ENCODE measurements at places on chromosomes 1 and 21.

- DNase-seq, result no peak
Measured at GRCh38 chr21:43325968-43326715, 100.8 kb downstream of the SIK1 start.

DNA sequence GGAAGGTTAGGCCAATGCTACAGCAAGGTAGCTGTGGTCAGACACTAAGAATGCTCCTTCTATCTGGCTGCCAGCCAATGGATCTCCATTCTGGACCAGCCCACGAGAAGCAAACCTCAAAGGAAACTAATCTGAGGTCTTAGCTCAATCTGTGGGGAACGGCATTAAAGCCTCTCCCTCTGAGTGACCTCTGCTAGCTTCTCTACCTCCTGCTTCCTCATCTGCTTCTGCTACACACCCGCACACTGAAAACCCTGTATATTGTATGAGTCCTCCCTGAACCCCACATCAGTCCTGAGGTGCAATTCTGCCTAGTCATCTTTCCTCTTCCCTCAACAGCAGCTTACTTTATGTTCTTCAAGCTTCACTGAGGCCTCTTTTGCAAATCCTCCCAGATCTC lies 6.9 kb upstream of the GALE start:
- no peak for DNase-seq

- DNase-seq, result no peak
Measured at GRCh38 chr1:9018333-9018732, 7.9 kb downstream of the SLC2A7 start.

DNA sequence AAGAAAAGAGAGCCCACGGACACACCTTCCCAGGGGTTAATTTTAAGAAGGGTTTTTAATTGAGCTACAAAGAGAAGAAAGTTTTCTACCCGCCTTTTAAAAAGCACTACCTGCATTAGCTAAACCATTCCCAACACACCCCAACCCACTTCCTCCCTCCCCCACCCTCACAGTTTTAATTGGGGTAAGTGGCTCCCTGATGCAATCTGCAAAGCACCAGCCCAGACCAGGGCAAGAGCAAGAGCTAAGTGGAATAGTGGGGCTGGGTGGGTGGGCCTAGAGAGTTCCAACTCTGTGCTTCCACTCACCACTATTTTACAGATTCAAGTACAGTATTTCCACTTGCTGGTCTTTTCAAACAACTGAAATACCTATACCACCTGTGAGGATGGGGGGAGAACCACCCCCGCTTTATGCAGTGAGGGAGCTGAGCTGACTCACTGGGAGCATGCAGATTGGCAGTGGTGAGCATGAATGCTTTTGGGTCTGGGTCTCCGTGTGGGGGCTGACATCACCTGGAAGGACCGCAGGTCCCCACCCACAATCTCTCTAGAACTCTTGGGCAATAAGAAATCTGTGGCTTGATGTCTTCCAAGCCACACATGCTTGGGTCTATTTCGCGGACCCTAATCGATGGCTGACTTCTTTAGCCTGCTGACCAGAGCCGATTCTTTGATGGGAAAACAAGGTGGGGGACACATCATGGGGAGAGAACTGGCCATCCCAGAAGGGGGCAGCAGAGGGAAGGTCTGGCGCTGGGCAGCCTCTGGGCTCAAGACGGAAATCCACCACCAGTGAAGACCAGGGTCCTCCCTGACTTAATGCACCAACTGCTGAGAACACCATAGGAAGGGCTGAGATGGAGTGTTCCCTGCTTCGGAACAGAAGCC lies 95.5 kb downstream of the SSBP3 start:
- DNase-seq, result no peak

- DNase-seq, result no peak
Measured at GRCh38 chr1:43299101-43299500, 1.7 kb upstream of the TIE1 start.

DNA sequence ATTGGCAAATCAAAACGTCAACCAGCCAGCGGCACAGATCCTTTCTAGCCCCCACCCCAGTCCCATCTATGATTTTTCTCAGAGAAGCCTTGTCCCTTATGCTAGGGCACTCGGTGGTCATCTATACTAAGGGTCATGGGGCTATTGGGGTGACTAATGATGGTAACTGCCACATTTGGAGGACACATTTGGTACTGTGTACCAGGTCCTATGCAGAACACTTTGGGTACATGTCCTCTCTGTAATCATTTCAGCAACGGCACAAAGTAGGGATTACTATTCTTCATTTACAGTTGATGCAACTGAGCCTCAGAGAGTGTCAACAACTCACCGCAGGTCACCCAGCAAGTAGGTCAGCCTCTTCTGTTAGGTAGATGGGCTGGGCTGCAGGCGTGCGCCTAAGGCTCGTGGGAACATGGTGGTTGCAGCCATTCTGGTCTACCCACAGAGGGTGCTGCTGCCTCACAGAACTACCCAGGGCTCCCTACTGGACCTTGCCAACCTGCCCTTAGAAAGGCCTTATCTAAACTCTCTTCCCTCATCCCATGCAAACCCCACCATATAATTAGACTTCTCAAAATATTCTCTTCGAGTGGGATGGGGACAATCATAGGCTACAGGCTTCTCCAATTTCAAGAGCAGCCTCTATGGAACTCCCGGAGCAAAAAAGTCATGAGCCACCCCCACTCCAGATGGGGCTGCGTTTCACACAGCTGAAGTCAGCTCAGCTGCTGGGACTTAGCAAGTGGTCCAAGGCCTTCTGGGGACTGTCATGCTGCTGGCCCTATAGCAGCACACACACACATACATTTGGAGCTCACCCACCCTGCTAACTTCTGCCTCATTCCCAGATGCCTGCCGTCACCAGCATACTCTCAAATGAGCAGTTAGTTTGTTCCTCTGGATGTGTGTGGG lies 5.8 kb upstream of the SDHB start:
- DNase-seq, result no peak

- DNase-seq, result no peak
Measured at GRCh38 chr1:159091607-159092031, 15.1 kb upstream of the AIM2 start.

GRCh38 chr21:37855647-37856625 lies 60.3 kb downstream of the KCNJ6 start:
- no peak for DNase-seq

- DNase-seq, result no peak
Measured at GRCh38 chr1:98278055-98278454, 357.2 kb upstream of the DPYD start.

- no peak for DNase-seq
Measured at GRCh38 chr1:189237008-189237407, 1240.7 kb downstream of the BRINP3 start.

DNA sequence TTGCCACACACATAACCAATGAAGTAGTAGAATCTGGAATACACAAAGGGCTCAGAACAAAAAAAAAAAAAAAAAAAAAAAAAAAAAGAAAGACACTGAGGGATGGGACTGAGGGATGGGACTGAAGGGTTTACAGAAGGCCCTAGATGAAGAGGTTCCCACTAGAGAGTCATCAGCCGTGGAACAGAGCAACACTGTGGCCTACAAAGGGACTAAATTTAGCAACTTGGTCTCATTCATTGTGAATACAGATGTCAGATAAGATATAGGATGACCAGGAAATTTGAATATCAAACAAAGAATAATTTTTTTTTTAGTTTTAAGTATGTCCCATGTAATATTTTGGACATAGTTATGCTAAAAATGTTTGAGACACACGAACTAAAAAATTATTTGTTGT lies 62.1 kb downstream of the GLUL start:
- no peak for DNase-seq

GRCh38 chr1:1954831-1955441 lies 35.9 kb upstream of the TMEM52 start:
- DNase-seq, result no peak

- DNase-seq, result no peak
Measured at GRCh38 chr1:87720561-87720960, 391.9 kb downstream of the LMO4 start.

DNA sequence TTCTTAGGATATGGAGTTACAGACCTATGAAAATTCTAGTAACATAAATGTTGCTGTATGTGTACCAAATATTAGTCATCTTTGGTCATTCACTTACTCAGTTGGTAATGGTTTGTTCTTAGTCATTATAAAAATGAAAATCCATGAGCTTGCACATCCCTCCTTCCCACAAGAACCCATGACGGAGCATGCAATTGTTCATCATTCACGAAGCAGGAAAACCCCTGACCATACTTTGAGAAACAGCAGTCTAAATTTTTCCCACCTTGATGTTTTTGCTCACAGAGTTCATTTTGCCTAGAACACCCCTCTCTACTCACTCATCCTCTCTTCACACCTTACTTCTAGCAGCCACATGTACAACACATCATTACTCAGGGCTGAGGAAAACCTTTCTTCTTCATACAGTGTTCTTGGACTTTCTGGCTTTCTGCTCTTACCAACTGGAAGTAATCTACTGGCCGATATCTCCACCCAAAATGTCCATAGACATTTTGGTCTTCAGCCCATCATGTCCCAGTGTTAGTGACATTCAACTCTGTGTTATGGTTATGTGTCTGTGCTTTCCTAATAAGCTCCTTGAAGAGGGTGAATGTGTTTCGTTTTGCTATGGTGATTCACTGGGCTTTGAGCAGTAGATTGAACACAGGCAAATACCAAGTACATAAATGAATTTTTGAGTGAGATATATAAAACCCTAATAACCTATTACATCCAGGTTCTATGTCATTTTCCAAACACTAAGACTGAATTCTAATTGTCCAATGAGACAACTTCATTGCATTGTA lies 189.9 kb downstream of the ZC3H11B start:
- DNase-seq, result no peak

GRCh38 chr1:203335503-203335902 lies 15.4 kb downstream of the FMOD start:
- no peak for DNase-seq

GRCh38 chr1:66275083-66275482 lies 258.9 kb upstream of the SGIP1 start:
- DNase-seq, result no peak

GRCh38 chr21:32735524-32735923 lies 7.7 kb upstream of the SYNJ1 start:
- DNase-seq, result no peak

GRCh38 chr21:34130716-34130985 lies 57.3 kb downstream of the MRPS6 start:
- no peak for DNase-seq

GRCh38 chr1:227788271-227789083 lies 27.0 kb upstream of the PRSS38 start:
- DNase-seq, result no peak

DNA sequence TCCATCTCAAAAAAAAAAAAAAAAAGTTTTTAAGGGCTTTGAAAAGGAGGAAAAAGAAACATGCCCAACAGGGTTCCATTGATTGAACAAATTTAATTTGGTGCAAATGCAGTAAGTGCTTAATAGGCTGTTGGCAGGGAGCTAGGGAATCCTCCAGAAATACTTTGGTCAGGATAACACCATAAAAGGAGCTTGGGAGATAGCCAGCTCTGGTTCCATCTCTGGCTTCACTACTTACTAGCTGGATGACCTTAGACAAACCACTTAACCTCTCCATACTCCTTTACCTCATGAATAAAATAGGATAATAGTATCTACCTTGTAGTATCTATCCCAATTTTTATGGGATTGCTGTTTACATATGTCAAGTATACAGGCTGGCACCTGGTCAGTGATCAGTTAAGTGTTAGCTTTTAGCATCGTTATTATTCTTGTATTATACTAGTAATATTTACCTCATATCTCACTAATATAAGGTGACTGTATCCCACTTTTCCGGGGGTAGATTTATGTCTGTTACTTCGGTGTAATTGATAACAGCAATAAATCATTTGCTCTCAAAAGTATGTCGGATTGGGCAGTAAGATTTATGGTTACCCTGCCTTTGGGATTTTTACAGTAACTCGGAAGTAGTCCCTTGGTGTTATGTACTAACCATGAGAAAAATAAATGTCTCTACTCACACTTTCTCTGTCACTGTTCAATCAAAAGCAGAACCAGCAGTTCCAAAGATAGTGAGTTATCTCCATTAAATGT lies 36.4 kb downstream of the BTG3 start:
- DNase-seq, result no peak

- no peak for DNase-seq
Measured at GRCh38 chr21:37204580-37204979, 62.6 kb downstream of the VPS26C start.
